ENCODE measurements at places on chromosomes 3 and 15.

DNA sequence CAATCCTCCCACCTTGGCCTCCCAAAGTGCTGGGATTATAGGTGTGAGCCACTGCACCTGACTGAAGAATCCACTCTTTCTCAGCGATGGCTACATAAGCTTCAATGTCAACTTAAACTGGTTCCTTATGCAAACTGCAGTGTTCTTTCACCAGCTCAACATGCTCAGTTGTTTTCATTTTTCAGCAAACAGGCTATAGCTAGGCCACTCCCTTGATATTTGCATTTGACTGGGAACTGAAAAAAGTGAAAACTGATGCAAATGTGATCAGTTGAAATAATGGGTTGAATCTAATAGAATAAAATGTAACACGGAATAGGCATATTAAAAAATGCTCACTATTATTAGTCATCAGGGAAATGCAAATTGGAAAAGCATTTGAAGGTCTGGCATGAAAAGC is 74.2 kb upstream of the GCNT3 start:
- DNase-seq, result no peak

DNA sequence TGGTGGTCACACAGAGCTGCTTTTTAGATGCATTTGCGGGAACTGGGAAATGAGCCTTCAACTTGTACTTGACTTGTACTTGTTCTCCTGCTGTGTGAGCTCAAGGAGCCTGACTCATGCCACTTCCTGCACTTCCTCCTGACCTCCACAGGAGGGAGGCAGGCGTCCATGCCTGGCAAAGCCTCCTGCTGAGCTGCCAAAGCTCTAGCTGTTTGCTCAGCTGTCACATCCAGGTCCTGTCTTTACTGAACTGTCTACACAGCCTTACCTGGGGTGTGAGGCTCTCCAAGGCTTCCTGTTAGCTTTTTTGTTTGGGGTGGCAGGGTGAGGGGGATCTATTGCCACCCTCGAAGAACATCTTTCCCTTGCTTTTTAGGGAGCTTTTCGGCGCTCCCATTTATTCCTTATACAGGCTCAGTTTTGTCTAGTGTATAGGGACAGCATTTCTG is 6.4 kb downstream of the THPO start:
- DNase-seq, result peak; percentile 88

DNA sequence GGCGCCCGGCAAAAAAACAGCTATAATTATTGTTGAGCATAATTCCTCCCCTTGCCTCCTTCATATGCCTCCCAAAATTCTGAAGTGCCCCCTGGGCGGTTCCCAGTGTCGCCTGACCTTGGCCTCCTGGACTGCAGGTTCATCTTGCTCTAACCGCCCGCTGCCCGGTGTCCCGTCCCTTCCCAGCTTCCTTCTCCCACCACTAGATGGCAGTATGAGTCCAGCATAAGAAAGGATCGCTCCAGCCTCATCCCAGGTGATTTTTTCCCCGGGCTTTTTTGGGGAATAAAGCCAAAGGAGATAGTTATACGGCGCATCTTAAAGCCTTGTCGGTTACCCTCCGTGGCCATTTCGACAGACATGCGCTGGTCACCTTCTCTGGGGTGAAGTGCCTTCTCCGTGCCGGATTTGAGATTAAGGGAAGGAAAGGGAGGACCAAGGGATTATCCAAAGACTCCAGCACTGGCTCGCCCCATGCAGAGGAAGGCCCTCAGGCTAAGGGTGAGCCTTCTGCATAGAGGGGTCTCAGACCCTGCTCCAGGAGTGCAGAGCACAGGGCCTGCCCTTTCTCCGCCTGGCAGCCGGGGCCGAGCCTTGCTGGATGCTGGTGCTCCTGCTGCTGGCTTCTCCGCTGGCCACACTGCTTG is 45.8 kb upstream of the TRA2B start:
- peak; percentile 69 for DNase-seq

- DNase-seq, result peak; percentile 93
These were observed 25.0 kb downstream of the CTNNB1 start for GRCh38 chr3:41224120-41224806.

DNA sequence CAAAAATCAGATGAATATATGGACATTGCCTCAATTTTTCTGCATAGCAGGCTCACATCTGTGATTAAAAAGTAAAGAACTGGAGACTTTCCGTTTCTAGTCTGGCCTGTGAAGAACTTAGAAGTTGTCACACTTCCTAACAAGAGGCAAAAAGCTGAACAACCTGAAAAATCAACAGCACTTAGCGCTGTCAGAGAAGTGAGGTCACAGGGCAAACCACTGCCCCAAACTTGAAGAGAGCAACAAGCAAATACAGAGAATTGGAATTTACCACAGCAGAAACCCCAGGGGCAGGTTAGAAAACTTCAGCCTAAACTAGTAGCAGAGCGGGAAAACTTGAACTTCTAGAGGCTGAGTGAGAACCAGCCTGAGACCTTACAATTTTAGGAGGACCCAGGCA is 38.9 kb downstream of the CCDC54 start:
- DNase-seq, result no peak

DNA sequence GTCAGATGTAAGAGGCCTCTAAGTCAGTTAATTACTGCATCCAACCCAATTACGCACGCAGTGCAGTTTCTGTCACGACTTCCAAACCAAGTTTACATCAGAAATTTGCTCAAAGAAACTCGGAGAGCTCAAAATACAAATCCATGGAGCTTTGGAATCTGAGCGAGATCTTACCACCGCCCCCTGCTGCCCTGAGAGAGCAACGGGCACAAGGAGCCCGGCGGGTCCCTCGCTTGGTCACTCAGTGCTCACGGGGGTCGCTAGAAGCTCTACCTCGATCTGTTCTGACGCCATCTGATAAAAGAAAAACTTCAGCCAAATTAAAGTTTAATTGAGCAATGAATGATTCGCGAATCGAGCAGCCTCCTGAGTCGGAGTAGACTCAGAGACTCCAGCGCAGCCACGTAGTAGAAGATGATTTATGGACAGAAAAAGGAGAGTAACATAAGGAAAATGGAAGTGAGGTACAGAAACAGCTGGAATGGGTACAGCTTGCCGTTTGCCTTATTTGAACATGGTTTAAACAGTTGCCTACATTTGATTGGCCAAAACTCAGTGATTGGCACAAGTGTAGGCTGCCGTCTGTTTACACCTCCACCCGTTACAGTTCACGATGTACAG is 232.7 kb upstream of the ATP10A start:
- DNase-seq, result no peak

- peak; percentile 29 for DNase-seq
These were observed 143.5 kb downstream of the GAP43 start for GRCh38 chr3:115766587-115767482.

- peak; percentile 23 for DNase-seq
These were observed 10.3 kb upstream of the COPG1 start for GRCh38 chr3:129238945-129239705.

- no peak for DNase-seq
These were observed 844 bp upstream of the PFN2 start for GRCh38 chr3:149971403-149972075.

DNA sequence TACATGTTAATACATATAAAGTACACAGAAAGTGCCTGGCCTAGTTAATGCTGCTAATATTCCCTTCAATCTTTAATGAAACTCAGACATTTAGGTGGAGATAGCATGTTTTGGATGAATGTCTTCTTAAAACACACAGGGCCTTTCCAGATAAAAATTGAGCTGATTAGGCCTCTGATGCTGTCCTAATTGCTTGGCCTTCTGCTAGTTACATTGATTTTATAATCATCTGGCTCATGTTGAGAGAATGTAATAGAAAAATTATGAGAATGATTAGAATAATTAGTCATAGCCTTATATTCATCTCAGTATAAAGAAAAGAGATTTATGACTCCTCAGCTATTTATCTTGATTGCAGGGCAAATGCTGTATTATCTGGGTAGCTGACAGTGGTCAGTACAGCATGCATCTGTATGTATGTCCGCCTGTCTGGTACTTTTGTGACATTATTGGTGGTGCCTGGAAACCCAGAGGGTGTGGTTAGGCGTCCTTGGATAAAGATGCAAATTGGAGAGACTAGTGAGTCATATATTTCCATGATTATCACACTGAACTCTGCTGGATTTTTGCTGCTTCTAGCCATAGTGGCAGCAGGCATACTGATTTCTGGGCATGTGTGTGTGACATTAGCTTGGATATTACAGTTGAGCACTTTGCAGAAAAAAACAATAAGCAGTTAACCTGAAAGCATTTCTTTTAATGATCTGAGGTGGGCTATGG is 120.8 kb downstream of the FEZF2 start:
- DNase-seq, result no peak

DNA sequence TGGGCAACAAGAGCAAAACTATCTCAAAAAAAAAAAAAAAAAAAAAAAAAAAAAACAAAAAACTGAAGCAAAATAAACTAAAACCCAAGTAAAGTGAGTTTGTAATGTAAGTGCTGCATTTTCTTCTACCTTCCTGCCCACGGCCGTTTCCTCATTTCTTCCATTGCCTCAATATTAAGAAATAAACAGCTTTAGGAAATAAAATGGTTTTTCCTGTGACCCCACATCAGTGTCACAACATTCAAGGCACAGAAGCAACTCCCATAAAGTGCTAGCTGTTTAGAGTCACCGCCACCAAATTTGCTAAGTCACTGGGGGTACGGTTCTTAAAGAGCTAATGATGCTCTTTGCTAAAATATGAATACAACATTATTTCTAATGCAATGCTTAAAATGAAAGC is 3.3 kb downstream of the PKM start:
- DNase-seq, result no peak

- DNase-seq, result no peak
These were observed 427.5 kb upstream of the TBL1XR1 start for GRCh38 chr3:177624528-177625495.

GRCh38 chr3:175018946-175019727 is 160.0 kb downstream of the NAALADL2 start:
- DNase-seq, result no peak

- no peak for DNase-seq
These were observed 31.0 kb downstream of the SLC6A20 start for GRCh38 chr3:45765266-45765851.

DNA sequence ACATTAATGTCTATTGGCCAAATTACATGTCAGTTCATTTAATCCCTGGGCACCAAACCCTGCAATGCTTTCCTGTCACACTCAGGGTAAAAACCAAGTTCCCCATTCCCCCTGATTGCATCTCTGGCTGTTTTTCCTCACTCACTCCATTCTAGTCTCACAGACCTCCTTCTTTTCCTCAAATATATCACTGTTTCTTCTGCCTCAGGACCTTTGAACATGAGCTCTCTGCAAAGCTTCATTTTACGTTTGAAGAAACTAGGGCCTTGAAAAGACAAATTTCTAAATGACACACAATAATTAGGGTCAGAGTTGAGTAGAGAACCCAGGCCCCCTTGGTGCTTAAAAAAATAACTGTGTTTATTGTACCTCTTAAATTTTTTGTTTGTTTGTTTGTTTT is 230.6 kb downstream of the THRB start:
- DNase-seq, result no peak

DNA sequence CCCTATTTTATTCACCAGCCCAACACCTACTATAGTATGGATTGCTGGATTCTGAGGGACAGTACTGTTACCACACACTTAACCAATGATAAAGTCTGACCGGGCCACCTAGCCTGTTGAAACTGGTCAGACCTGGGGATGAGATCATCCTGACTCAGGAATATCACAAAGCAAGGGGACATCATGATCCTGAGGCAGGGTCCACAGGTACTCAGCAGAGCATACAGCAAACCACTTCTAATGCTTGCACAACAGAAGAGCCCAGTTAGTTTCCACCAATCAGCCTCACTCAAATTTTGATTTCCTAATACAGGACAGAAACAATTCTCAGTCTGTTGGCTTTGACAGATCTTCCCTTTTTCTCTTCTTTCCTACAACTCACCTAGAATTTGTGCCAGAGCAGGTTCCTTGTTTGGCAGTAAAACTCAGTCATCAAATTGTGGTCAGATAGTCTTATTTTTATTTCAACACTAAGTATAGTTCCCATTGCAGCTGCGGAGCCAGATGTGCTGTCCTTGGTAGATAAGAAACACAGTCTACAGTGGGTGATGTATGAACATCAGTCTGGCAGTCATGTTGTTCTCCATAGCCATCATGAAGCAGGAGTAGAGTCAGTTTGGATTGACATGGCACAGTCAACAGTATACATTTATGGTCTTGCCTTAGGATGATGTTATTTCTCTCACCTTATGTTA is 90.1 kb upstream of the PRR23C start:
- DNase-seq, result no peak

GRCh38 chr15:38702178-38702912 is 137.7 kb upstream of the RASGRP1 start:
- no peak for DNase-seq

GRCh38 chr3:53482227-53482626 is 12.2 kb upstream of the CACNA1D start:
- DNase-seq, result no peak

DNA sequence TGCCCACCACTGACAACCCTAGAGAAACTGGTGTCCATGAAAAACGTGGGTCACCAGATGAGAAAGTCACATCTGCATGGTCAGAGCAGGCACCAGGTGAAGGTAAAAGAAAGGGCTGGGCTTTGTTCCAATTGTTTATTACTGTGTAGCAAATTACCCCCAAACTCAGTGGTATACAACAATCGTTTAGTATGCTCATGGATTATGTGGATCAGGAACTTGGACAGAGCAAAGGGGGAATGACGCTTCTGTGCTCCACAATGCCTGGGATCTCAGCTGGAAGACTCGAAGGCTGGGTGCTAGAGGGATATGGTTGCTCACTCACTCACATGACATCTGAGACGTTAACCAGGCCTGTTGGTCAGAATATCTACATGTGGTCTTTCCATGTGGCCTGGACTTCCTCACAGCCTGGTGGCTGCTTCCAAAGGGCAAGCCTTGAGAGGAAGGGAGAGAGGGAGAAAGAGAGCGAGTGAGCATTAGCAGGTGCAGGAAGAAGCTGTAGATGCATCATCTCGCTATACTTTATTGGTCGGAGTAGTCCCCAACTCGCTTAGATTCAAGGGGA is 44.9 kb downstream of the LPP start:
- no peak for DNase-seq

- DNase-seq, result no peak
These were observed 932.9 kb downstream of the ROBO1 start for GRCh38 chr3:78834910-78835309.

- peak; percentile 43 for DNase-seq
These were observed 143.7 kb downstream of the NR1D2 start for GRCh38 chr3:24088782-24089181.

- no peak for DNase-seq
These were observed 9.3 kb downstream of the MKRN3 start for GRCh38 chr15:23574742-23575141.

DNA sequence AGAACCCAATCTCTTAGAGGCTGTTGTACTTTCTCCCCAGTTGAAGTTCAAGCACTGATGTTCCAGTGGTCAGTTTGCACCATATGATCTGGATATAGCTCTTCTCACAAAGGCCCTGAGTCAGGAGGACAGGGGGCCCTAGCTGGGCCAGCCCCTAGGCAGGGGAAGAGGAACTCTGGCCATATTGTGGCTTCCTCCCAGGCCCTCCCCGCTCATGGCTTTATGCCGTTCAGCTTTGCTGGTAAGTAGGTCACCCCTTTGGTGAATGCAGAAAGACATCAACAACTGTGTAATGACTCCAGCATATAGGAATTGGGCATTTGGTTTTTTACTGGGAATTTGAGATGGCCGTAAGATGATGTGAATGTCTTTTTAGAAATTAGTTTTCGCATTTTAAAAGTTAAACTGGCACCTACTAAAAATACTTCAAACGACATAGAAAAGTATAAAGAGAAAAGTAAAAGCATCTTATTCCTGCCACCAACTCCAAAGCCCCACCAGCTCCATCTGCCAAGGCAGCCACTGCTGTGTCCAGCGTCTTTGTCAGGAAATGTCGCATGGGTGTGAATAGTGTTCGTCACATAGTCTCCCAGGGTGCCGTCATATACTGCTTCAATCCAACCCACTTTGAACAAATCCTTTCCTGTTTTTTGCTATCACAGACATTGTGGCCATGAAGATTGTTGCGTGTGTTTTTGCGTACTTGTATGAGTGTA is 25.3 kb downstream of the CCR9 start:
- DNase-seq, result no peak
